Uterus (tissue), 4 donors: ENCODE measurements at places on chromosomes 2 and 18. TPM values are rescaled to one million over a fixed set of nuclear protein-coding genes. Genes with fewer than 3 reads are reported as not detected.

GRCh38 chr2:20185176-20186022, 39.5 kb downstream of the SDC1 start:
- H3K27me3 ChIP-seq = no peaks in the 10 kb centered on the region
- H3K4me3 ChIP-seq = no peak overlapping the region
- no peak overlapping the region for H3K27ac ChIP-seq
- DNase-seq = no peak
- H3K36me3 ChIP-seq = no peaks in the 10 kb centered on the region

DNA sequence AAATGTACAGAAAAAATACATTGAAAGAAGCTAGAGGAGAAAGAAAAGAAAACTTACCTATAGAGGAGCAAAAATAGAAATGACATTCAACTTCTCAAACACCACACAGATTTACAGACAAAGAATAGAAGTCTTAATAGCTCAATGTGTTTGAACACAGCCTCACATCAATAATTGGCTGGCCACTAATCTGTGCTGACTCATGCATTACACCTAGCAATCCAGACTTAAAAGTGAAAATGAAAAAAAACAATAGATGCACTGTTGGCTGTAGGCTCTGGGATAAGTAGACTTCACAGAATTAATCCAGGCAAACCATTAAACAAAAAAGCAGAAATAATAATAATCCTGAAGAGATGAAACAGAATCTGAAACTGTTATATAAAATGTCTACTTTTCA, 961.3 kb upstream of the CELF4 start:
- H3K36me3 ChIP-seq = no peaks in the 10 kb centered on the region
- DNase-seq = no peak
- H3K4me1 ChIP-seq = no peaks in the 10 kb centered on the region
- no peaks in the 10 kb centered on the region for H3K27me3 ChIP-seq
- no peak overlapping the region for H3K27ac ChIP-seq

- no peak for DNase-seq
- no peak overlapping the region for H3K27ac ChIP-seq
- H3K4me3 ChIP-seq = no peak overlapping the region
- H3K36me3 ChIP-seq = no peaks in the 10 kb centered on the region
- peaks cover 5% of the 10 kb centered on the region for H3K4me1 ChIP-seq
These were observed 29.4 kb upstream of the GMPPA start for GRCh38 chr2:219469186-219469724.

Gene NYAP2
- 0.14 TPM for total RNA-seq

GRCh38 chr18:41655074-41655473, 300.0 kb upstream of the PIK3C3 start:
- no peaks in the 10 kb centered on the region for H3K27me3 ChIP-seq
- no peak overlapping the region for H3K4me3 ChIP-seq
- no peak for DNase-seq
- H3K4me1 ChIP-seq = no peaks in the 10 kb centered on the region
- no peak overlapping the region for H3K27ac ChIP-seq

DNA sequence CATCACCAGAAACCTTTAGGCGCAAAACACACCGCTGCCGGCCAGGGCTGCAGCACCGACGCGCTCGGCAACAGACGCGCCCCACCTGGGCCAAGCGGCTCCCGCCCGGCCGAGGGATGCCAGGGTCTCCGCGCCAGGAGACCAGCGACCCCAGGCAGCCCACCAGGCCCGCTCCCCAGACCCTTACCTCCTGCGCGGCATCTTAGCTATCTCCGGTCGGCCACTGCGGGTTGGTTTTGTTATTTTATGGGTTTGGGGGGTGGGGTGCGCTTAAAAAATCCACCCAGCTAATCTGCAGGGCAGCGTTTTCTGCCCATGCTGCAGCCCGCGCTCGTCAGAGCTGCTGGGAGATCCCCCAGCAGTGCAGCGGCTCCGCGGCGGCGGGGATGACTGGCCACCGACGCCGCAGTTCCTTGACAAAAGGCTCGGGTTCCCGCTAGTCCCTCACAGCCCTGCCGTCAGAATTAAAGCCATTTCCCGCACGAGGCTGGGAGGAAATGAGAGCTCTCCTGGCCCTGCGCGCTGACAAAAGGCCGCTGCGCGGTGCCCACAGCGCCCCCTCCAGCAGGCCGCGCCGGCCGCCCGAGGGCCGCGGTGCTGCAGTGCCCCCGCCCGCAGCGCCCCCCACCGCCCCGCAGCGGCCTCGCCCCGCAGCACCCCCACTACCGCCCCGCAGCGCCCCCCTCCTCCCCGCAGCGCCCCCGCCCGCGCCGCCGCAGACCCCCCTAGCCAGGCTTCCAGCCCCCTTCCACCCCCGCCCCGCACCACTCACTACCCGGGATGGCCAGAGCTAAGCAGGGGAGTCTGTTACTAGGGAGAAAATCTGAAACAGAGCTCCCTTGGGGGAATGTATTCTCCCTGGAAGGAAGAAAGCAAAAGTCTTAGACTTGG, at the start of gene ADD2:
ADD2 (minus strand) TSS at position 502 of the 891 bp plus-strand sequence. CDS start 61,792 bp downstream, outside the sequence.
- peaks cover 13% of the 10 kb centered on the region for H3K4me1 ChIP-seq
- peak within 1 kb of the TSS; percentile 21 for H3K4me3 ChIP-seq
- no peak for DNase-seq
- H3K27ac ChIP-seq = no peak within 1 kb of the TSS

Gene GTF2A1L
- 0.35 TPM for total RNA-seq

- H3K4me3 ChIP-seq = no peak overlapping the region
- peaks cover 3% of the 10 kb centered on the region for H3K27me3 ChIP-seq
- no peak overlapping the region for H3K27ac ChIP-seq
These were observed 164.2 kb downstream of the MYT1L start for GRCh38 chr2:2166881-2167280.

GRCh38 chr2:134648586-134648985, 70.2 kb downstream of the TMEM163 start:
- H3K36me3 ChIP-seq = no peaks in the 10 kb centered on the region
- no peak overlapping the region for H3K27ac ChIP-seq
- no peak for DNase-seq
- H3K27me3 ChIP-seq = no peaks in the 10 kb centered on the region
- no peaks in the 10 kb centered on the region for H3K4me1 ChIP-seq

Gene UGT1A5
- not detected for total RNA-seq

DNA sequence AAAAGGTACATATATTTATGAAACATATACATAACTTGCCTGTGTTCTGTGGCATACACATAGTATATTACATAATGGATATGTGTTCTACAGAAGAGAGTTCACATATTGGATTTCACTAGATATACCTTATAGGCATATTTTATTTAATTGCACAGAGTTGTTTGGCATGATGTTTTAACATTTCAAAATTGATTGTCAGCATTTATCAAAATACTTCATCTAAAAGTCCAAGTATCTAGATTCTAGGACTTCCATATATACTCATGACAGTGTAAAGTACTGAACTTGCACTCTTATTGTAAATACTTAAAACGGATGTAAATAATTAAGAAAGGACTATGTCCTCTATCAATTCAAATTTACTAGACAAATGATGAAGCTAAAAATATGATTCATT, 995.3 kb upstream of the LRRTM1 start:
- DNase-seq = no peak
- H3K4me3 ChIP-seq = no peak overlapping the region
- no peaks in the 10 kb centered on the region for H3K27me3 ChIP-seq
- no peak overlapping the region for H3K27ac ChIP-seq
- H3K4me1 ChIP-seq = no peaks in the 10 kb centered on the region

- H3K27ac ChIP-seq = no peak overlapping the region
- no peak for DNase-seq
- H3K4me3 ChIP-seq = no peak overlapping the region
These were observed 363.3 kb upstream of the TFPI start for GRCh38 chr2:187917535-187917934.

DNA sequence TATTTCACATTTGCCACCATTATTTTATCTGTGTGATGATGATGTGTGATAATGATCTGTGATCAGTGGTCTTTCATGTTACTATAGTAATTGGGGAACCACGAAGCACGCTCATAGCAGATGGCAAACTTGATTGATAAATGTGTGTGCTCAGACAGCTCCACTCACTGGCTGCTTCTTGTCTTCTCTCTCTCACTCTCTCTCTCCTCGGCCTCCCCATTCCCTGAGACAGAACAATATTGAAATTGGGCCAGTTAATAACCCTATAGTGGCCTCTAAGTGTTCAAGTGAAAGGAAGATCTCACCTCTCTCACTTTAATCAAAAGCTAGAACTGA, 60.7 kb upstream of the RAPGEF4 start:
- peaks cover 3% of the 10 kb centered on the region for H3K4me1 ChIP-seq
- no peaks in the 10 kb centered on the region for H3K36me3 ChIP-seq
- no peak overlapping the region for H3K27ac ChIP-seq
- no peak overlapping the region for H3K4me3 ChIP-seq
- no peak for DNase-seq

DNA sequence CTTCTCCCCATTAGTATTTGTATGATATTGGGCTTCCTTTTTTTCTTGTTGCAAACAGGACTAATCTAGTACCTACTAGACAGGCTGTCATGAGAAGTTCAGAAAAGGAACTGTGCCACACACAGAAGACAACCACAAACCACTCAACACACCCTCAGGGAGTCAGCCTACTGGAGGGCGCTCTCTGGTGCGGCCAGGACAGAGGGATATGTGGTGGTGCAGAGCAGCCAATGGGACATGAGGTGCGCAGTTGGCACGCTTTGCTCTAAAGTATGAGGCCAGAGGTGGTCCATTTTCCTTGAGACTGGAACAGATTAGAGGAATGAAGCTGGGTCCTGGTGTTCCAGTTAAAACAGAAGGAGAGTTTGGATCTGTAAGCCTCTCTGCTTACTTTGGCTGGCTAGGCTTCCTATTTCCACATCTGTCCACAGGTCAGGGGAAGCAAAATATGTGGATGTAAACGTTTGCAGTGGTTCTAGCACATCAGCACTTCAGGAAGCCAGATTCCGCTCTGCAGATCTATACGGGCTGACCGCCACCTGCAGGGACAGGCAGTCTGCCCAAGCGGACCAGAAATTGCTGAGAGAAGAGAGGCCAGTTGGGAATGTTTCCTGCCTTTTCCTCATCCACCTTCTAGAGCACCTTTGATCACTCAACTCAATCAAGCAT, 114.1 kb downstream of the GFPT1 start:
- no peaks in the 10 kb centered on the region for H3K4me1 ChIP-seq
- H3K36me3 ChIP-seq = no peaks in the 10 kb centered on the region
- DNase-seq = no peak
- no peaks in the 10 kb centered on the region for H3K27me3 ChIP-seq
- no peak overlapping the region for H3K27ac ChIP-seq

DNA sequence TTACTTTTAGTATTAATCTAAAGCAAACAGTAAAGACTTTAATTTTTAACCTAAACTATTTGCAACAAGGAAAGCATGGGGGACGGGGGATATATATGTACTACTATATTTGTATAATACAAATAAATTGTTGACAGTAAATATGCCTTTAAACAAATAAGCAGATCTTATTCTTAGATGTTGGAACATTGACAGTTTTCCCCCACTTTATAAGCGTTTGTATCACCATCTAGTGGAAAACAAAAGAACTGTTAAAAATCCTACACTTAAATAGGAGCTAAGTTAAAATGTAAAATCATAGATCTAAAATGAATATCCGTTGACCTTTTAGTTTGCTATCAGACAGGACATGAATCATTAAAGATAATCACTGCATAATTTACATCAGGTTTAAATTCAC, 50.0 kb downstream of the RBBP8 start:
- H3K36me3 ChIP-seq = no peaks in the 10 kb centered on the region
- H3K27ac ChIP-seq = no peak overlapping the region
- DNase-seq = no peak
- H3K4me1 ChIP-seq = no peaks in the 10 kb centered on the region
- H3K4me3 ChIP-seq = no peak overlapping the region

DNA sequence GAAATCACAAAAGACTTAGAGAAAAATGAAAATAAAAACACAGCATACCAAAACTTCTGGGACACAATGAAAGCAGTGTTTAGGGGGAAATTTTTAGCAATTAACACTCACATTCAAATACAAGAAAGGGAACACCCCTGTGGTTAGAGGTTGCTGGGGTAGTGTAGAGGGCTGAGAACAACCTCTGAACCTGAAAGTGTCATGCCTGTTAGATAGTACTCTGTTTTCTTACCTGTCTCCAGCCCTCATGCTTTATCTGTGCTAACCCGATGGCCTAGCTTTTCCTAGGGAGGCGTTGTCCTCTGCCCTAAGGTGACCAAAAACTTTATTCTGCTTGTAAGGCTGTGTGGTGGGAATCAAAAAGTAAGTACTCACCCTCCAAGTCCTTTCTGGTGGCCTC, 122.6 kb upstream of the OTX1 start:
- no peaks in the 10 kb centered on the region for H3K27me3 ChIP-seq
- H3K27ac ChIP-seq = no peak overlapping the region
- H3K4me1 ChIP-seq = no peaks in the 10 kb centered on the region

GRCh38 chr2:110114831-110115255, 779 bp downstream of the MALL start:
- H3K4me3 ChIP-seq = peak overlapping the region; percentile 17
- peaks cover 18% of the 10 kb centered on the region for H3K27me3 ChIP-seq
- H3K4me1 ChIP-seq = peaks cover 10% of the 10 kb centered on the region
- no peaks in the 10 kb centered on the region for H3K36me3 ChIP-seq

DNA sequence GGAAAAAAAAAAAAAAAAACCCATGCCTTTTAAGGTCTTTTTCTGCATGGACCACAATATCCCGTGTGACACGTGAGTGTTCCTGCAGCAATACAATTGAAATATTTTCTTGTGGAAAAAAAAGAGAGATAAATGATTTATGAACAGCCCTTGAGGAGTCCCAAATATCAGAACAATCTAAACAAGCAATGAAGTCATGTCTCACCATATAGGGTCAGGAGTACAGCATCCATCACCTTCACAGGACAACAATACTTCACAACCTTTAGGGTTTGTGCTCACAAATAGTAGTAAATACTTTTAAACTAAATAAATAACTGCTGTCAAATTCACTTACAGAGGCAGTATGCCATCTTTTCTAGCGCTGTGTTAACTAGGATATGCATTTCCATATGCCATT, 87.9 kb downstream of the ZEB2 start:
- H3K4me3 ChIP-seq = no peak overlapping the region
- H3K36me3 ChIP-seq = no peaks in the 10 kb centered on the region
- H3K27me3 ChIP-seq = no peaks in the 10 kb centered on the region
- H3K4me1 ChIP-seq = no peaks in the 10 kb centered on the region
- DNase-seq = no peak

DNA sequence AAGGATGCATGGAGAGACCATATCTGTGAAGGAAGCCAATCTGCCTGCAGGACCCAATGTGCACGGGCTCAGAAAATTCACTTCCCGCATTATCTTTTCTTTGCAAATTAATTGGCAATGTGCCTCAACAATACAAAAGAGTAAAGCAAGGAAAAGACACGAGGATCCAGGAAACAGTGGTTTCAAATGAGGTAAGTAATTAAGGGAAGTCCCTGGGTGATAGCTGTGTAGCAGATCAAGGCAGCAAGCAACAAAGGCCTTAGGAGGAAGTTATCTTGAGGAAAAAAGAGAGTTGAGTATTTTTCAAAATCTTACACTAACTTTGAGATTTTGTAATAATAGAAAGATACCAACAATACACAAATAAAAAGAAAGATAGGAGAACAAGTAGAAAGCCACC, 44.3 kb upstream of the TGIF1 start:
- H3K27ac ChIP-seq = no peak overlapping the region
- H3K4me1 ChIP-seq = no peaks in the 10 kb centered on the region
- H3K27me3 ChIP-seq = no peaks in the 10 kb centered on the region
- no peak overlapping the region for H3K4me3 ChIP-seq
- no peak for DNase-seq
- no peaks in the 10 kb centered on the region for H3K36me3 ChIP-seq

Gene CBLN2
- not detected for total RNA-seq

- H3K27me3 ChIP-seq = no peaks in the 10 kb centered on the region
- no peak overlapping the region for H3K27ac ChIP-seq
- H3K36me3 ChIP-seq = no peaks in the 10 kb centered on the region
- H3K4me3 ChIP-seq = no peak overlapping the region
These were observed 61.4 kb downstream of the TAF4B start for GRCh38 chr18:26287644-26288043.

- H3K36me3 ChIP-seq = no peaks in the 10 kb centered on the region
- H3K27ac ChIP-seq = no peak overlapping the region
- DNase-seq = no peak
These were observed 117.7 kb upstream of the HDAC4 start for GRCh38 chr2:239518286-239519088.
